ENCODE measurements at places on chromosomes 16 and 17.

GRCh38 chr17:76972046-76972641, 103.9 kb downstream of the MGAT5B start:
- DNase-seq: no peak

DNA sequence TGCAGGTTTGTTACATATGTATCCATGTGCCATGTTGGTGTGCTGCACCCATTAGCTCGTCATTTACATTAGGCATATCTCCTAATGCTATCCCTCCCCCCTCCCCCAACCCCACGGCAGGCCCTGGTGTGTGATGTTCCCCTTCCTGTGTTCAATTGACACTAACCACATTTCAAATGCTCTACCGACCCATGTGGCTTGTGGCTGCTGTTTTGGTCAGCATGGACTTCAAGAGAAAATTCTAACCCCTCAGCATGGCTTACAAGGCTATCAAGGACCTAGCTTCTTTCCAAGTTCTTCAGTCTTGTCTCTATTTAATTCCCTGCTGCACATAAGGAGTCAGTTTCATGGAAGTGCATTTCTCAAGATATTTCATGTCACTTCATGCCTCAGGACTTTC, 52.9 kb downstream of the MMD start:
- DNase-seq: no peak

DNA sequence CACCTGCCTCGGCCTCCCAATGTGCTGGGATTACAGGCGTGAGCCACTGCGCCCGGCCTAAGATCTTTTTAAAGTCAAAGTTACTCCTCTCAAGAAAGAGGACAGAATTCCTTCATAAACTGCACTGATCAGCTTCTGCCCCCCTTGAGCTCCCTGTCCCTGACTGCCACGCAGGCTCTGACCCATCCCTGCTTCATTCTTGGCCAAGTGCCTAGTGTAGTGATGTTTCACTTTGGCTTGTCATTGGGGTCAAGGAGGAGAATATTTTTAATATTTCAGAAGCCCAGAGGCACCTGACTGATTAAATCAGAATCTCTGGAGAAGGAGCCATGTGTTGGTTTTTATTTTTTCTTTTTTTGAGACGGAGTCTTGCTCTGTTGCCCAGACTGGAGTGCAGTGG, 9.1 kb downstream of the MRM1 start:
- no peak for DNase-seq

DNA sequence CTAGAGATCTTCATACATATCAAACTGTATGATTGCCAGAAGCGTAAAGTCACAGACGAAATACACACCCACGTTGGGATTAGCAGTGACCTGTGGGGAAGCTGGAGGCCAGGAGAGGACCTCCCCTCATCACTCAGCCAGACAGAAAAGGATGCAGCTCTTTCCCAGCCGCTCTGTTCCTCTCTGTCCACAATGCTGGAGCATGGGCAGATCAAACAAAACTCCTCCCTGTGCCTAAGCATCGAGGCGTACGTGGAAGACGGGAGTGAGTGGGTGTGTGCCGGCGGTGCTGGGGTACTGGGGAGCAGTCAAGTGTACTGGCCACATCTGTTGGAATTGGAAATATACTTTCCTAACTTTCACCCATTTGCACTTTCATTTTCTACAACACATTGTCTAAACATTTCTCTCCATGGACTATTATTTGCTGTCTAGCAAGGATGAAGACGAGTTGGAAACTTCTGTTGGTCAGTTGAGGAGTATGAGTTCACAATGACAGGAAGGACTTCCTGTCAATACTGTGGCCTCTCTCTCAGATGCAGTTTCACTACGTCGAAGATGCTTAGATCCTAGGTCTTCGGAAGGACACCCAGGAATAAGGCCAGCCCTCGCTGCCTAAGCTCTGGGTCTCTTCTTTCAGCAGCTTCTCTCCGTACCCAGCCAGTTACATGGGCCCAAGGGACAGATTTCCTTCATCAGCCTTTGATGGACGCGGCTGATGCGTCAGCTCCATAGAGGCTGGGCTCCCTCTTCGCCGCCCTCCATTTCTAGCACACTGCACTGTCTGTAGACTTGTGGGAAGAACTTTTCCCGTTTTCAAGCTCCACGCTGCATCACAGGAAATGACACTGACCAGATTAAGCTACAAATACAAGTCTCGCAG, 30.6 kb upstream of the ENDOV start:
- no peak for DNase-seq

GRCh38 chr17:76657505-76658241, 14.1 kb upstream of the ST6GALNAC1 start:
- DNase-seq: no peak

GRCh38 chr16:8929086-8929748, 34.5 kb downstream of the USP7 start:
- no peak for DNase-seq

GRCh38 chr17:930258-930657, 49.3 kb downstream of the NXN start:
- no peak for DNase-seq

DNA sequence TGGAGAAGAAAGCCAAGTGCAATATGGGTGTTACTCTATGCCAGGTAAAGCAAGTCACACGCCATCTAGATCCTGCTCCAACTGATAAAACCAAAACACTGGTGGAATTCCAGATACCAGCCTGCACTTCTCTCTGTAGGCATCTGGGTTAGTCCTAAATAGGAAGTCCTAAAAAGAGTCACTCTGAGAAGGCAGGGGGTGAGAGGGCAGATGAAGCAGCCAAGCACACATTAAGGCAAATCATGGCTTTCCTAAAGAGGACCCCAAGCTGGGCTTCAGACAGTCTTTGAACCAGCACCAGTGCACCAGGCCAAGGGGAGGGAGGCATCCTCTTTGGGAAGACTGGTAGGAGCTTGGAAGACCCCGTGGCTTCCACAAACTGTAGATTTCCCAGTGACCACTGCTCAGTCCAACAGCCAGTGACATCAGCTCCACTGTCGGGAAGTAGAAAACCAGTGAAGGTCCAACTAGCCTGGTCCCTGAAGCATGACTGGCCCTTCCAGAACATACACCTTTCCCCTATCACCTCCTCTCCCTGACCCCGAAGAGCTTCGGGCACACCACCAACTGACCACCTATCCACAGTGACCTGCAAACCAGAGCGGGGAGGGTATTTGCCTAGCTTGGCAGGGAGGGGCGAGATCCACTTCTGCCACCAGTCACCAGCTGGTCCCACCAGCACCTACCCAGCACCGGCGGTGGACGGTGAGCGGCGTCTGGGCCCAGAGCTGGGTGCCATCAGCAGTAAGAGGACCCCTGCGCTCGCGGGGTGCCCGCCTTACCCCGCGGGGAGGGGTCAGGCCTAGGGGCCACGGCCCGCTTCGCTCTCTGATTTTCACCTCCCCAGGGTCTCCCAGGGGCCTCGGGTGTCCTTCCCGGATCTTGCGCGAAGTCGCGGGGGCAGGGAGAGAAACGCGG, 1.0 kb downstream of the LITAF start:
- DNase-seq: no peak

DNA sequence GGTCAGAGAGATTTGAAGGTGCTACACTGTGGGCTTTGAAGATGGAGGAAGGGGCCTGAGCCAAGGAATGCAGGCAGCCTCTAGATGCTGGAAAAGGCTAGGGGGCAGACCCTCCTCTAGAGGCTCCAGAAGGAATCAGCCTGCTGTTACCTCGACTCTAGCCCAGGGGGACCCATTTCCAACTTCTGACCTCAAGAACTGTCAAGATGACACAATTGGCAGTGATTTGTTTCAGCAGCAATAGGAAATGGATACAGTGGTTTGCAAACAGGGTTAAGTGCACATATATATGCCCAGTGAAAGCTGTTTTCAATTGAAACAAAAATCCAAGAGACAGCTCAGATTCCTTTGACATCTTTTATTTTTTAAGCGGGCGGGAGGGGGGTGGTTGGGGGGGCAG, 3.7 kb upstream of the ZDHHC1 start:
- no peak for DNase-seq

GRCh38 chr17:50841949-50842354, 6.6 kb downstream of the WFIKKN2 start:
- no peak for DNase-seq

All from GM12864 (cell line).